Activated B cell treated with CpG ODN at 0.5 μM for 24 hours (primary cell): ENCODE measurements at places on chromosomes 1 and 21. TPM values are rescaled to one million over a fixed set of nuclear protein-coding genes. Genes with fewer than 3 reads are reported as not detected.
A peak's percentile ranks its signal among the peaks of the same experiment; 100 is the strongest.

Gene FBXO2
- 4.2 and 4.6 TPM in 2 replicates for total RNA-seq

Gene OR14K1
- not detected in 2 replicates for total RNA-seq

Gene DYNLT4
- total RNA-seq, result not detected in 2 replicates

Gene BATF3
- total RNA-seq, result 23.5 and 25.2 TPM in 2 replicates

Gene C1orf226
- total RNA-seq, result not detected in 2 replicates

GRCh38 chr21:25658427-25659035, 19.5 kb downstream of the JAM2 start:
- H3K27ac ChIP-seq, result no peak overlapping the region
- H3K4me3 ChIP-seq, result no peak overlapping the region
- no peaks in the 10 kb centered on the region for H3K27me3 ChIP-seq
- no peaks in the 10 kb centered on the region for H3K4me1 ChIP-seq
- no peaks in the 10 kb centered on the region for H3K36me3 ChIP-seq

GRCh38 chr1:97174039-97174704, 452.6 kb downstream of the PTBP2 start:
- H3K36me3 ChIP-seq, result no peaks in the 10 kb centered on the region
- H3K4me3 ChIP-seq, result no peak overlapping the region
- H3K27ac ChIP-seq, result no peak overlapping the region
- no peaks in the 10 kb centered on the region for H3K27me3 ChIP-seq

- H3K36me3 ChIP-seq, result no peaks in the 10 kb centered on the region
- H3K27ac ChIP-seq, result no peak overlapping the region
- peaks cover 15% of the 10 kb centered on the region for H3K27me3 ChIP-seq
These were observed 60.6 kb downstream of the UBIAD1 start for GRCh38 chr1:11333631-11334030.

GRCh38 chr1:62045574-62045973, 149.1 kb upstream of the L1TD1 start:
- H3K4me3 ChIP-seq, result no peak overlapping the region
- no peaks in the 10 kb centered on the region for H3K27me3 ChIP-seq
- H3K27ac ChIP-seq, result no peak overlapping the region

DNA sequence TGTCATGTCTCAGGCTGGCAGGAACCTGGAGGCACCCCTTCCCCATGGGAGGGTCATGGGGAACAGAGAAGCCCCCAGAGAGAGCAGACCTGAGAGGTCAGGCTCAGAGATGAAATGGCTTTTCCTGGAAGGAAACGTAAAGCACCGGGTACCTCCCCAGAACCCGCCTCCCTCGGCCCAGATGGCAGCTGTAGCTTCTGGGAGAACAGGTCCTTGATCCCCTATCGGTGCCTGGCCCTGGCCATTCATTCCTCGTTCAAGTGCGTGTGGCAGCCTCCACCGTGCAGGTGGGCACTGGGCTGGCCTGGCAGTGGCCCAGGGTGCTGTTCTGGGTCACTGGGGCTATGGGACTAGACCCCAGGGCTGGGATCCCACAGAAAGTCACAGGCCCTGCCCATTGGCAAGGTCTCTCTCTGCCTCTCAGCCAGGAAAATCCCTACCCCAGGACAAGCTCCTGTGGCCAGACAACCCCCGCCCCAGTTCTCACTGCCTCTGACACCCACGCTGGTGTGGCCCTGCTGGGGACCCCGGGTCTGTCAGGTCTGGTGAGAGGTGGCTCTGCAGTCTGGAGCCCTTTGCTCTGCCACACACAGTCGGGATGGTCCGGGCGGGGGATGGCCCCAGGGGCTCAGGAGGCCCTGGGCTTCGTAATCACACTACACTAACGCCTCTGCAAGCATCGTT, 183.2 kb upstream of the VAMP3 start:
- DNase-seq, result no peak
- H3K27me3 ChIP-seq, result no peaks in the 10 kb centered on the region
- H3K27ac ChIP-seq, result no peak overlapping the region
- H3K4me3 ChIP-seq, result no peak overlapping the region
- H3K4me1 ChIP-seq, result no peaks in the 10 kb centered on the region
- no peaks in the 10 kb centered on the region for H3K36me3 ChIP-seq

DNA sequence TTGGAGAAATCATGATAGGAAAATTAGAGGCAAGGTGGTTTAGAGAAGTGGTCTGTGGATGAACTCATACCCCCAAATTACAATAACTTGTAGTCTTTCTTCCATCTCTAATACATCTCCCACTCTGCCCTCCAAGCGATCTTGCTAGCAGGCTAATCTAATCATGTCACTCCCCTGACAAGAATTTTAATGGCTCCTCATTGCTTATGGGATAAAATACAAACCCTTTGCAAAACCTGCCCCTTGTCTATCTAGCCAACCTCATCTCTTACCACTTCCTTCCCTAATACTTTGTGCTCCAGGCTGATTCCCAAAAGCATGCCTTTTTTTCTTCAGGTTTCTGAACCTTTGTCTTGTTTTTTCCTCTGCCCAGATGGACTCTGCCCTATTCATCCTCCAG, 71.3 kb upstream of the LRRN2 start:
- no peak overlapping the region for H3K27ac ChIP-seq
- H3K27me3 ChIP-seq, result peaks cover 23% of the 10 kb centered on the region
- H3K36me3 ChIP-seq, result no peaks in the 10 kb centered on the region
- DNase-seq, result no peak

- H3K4me1 ChIP-seq, result peaks cover 3% of the 10 kb centered on the region
- peaks cover 78% of the 10 kb centered on the region for H3K36me3 ChIP-seq
- H3K27me3 ChIP-seq, result no peaks in the 10 kb centered on the region
These were observed 80.9 kb downstream of the TTC3 start for GRCh38 chr21:37153935-37154350.

- peaks cover 63% of the 10 kb centered on the region for H3K4me1 ChIP-seq
- peak overlapping the region; percentile 81 for H3K27ac ChIP-seq
- H3K27me3 ChIP-seq, result no peaks in the 10 kb centered on the region
- DNase-seq, result no peak
These were observed 719 bp downstream of the SOD1 start for GRCh38 chr21:31660259-31660565.

DNA sequence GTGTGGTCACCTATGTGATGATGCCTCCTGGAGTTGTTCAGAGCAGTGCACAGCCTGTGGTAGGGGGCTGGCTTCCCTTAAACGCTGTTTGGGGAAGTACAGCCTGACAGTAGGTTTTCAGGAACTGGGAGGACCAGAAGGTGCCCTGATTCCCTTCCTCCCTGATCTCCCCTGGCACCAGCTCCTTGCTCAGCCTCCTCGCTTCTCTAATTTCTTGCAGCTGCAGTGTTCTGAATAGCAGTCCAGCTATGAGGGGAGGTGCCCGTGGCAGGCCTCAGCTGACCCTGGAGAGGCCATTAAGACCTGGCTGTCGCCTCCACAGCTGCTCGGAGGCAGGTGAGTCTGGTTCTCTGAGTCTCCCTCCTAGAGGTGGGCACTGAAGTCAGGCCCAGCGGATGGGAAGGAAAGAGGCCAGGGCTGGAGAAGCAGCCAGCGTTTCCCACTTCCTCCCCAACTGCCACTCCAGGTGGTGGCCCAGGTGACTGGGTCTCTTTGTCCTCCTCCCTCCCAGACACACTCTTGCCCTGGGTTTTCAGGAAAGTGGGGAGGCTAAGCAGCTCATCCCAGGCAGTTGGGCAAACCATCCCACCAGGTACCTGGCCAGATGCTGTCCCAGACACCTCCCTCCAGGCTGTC, 52.0 kb upstream of the RPL11 start:
- H3K27ac ChIP-seq, result no peak overlapping the region
- H3K27me3 ChIP-seq, result no peaks in the 10 kb centered on the region
- H3K4me3 ChIP-seq, result no peak overlapping the region

GRCh38 chr1:147338571-147338970, 96.1 kb downstream of the CHD1L start:
- H3K27me3 ChIP-seq, result peaks cover 9% of the 10 kb centered on the region
- H3K4me1 ChIP-seq, result no peaks in the 10 kb centered on the region
- no peaks in the 10 kb centered on the region for H3K36me3 ChIP-seq
- H3K4me3 ChIP-seq, result no peak overlapping the region
- H3K27ac ChIP-seq, result no peak overlapping the region
